Activated T-cell treated with anti-CD3 and anti-CD28 coated beads for 24 hours (primary cell): ENCODE measurements at places on chromosomes 1 and 21.

DNA sequence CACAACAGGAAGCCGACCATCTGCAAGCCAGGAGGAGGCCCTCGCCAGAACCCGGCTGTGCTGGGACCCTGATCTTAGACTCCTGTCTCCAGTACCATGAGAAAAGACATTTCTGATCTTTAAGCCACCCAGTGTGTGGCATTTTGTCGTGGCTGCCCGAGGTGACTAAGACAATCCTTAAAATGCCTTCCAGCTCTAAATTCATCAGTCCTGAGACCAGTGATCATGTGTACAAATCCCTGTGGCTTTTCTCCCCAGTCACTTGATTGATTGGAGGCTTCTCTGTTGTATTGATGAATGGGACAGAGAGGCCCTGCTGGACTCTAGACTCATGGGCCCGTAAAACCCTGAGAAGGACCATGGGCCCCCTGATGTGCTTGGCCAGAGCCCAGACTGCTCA, 36.1 kb downstream of the B3GALT5 start:
- DNase-seq: no peak

DNA sequence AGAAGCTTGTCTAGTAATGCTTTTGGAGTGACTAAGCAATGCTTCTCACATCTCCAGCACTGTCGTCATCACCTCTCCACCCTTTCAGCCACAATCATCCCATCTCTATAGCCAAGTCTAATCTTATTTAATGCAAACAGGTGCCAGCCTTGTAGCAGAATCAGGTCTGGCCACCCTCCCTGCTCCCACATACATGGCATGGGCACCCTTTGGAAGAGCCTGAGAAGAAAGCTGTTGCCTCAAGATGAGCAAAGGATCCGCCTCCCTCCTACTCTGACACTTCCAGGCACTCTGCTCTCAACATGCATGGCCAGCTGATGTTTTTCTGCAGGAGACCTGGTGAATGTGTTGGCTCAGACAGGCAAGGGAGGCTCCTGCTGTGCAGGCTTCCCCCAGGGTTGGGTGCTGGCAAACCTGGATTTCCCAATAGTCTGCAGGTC, 113.1 kb upstream of the GRIK3 start:
- no peak for DNase-seq

DNA sequence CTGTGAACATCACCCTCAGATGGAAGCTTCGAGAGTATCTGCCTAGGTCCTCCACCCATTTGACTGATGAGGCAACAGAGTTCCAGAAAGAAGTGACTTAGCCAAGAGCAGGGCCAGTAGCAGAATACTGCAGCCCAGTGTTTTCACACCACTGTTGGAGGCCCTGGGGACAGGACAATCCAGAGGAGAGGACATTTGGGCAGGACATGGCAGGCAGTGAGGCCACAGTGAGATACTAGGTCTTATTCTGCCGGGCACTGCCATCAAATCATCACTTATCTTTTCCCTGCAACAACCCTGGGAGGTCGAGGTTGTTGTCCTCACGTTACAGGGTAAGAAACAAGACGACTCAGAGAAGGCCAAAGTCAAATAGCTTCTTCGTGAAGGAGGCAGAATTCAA, 5.5 kb upstream of the FOXO6 start:
- no peak for DNase-seq

DNA sequence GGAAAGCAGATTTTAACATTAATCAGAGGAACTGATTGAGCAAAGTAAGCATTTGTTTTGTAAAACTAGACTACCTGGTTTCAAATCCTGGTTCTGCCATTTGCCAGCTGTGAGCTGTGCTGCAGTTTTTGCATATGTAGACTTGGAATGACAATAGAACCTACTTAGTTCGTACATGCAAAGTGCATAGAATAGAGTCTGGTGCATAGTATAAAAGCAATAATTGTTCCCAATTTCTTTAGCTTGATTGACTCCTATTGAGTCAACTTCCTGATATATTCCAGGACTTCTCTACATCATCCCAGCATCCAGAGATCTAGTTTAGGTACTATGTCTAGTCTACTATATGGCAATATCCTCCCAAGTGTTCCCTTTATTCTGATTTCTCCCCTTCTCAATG, 144.4 kb upstream of the FGGY start:
- DNase-seq: no peak

GRCh38 chr21:33875026-33875695, 40.4 kb downstream of the ATP5PO start:
- no peak for DNase-seq

DNA sequence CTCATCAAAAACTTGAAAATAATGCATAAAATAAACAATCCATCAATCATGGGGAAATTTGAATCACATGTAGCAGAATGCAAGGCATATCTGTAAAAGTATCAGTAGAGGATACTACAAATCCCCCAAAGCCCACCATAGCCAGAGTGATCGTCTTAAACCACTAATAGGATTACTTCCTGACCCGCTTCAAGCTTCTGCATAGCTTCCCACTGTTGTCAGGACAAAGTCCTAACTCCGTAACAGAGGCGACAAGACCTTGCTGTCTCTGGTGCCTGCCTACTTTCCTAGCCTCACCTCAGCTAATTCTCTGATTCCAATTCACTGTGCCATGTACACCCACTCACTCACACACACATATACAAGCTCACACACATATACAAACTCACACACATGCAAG, 161.2 kb upstream of the NFIA start:
- DNase-seq: no peak

GRCh38 chr1:225926551-225927113, 2.6 kb upstream of the PYCR2 start:
- DNase-seq: no peak

DNA sequence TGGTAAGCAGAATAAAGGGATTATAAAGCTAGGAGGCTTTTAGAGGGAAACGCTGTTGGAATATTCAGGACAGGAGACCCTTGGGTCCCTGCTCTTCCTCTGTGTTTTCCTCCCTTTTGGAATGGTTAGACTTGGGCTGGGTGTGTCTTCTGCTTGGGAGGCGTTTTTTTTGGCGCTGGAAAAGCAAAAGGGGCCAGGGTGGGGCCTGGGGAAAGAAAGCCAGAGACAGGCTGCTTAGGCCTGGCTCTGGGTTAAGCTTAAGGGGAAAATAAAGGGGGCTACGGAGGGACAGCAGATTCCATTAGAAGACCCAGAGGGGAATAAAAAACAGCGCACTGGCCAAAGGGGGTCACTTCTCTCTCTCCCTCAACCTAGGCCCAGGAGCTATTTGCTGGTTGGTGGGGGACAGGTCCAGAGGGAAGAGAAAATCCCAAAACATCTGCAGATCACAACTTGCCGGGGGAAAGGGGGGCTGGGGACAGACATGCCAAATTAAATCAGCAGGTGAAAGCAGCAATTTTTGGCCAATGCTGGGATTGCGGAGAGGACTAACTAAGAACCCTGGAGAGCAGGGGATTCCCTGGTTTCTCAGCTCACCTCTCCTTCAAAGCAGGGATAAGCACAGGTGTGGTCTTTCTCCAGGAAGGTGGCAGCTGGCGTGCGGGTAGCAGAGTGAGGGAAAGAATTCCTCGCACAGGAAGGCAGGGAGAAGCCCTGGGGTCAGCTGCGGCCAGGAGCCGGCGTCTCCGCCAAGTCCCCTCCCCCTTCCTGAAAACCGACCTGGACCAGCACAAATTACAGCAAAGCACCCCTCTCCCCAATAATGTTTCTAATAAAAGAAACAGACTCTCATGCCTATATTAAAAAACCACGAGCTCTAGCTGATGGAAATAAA, 82.2 kb upstream of the AK4 start:
- no peak for DNase-seq

GRCh38 chr1:114482585-114482984, 28.4 kb downstream of the TRIM33 start:
- no peak for DNase-seq

- DNase-seq: no peak
Measured at GRCh38 chr1:168321945-168322344, 41.3 kb downstream of the TBX19 start.

- no peak for DNase-seq
Measured at GRCh38 chr1:28139025-28139712, 37.3 kb downstream of the PTAFR start.

DNA sequence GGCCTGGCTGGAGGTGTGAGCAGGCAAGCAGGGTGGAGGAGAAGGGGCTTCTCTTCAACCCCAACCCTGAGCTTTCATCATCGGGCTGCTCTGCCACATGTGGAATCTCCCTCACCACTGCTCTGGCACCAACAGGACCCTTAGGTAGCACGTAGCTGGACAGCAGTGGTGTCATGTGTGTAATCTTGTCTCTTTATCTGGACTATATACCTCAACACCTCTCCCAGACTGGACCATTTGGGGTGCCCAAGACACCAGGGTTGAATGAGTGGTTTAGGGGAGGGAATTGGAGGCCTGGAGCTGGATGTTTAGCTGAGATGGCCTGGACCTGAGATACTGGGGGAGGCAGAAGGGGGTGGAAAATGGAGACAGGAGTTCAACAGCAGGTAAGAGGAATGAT, 63.0 kb downstream of the UBE2T start:
- DNase-seq: no peak

DNA sequence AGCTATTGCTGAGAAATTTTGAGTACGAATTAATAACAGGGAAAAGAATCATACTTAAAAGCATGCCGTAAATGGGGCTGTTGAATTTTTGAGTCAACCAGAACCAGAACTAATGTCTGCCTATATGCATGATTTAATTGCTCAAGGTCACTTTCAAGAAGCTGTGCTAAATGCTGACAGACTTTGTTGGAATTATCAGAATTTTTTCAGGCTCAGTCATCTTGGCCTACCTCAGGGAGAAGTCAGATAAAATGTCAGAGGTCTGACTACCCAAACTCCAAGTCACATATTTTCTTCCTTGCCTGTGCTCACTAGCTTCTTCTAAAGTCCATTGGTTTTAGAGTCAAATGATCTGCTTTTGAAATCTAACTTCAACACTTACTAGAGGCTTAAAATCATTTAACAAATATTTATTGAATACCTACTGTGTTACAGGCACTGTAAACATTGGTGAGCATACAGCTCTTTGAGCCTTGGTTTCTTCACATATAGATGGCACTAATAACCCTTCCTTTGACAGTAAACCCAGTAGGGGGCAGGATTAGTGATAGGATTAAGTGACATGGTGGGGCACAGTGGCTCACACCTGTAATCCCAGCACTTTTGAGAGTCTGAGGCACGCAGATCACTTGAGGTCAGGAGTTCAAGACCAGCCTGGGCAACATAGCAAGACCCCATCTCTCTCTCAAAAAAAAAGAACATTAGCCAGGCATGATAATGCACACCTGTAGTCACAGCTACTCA, 121.2 kb upstream of the SLC44A3 start:
- DNase-seq: no peak

DNA sequence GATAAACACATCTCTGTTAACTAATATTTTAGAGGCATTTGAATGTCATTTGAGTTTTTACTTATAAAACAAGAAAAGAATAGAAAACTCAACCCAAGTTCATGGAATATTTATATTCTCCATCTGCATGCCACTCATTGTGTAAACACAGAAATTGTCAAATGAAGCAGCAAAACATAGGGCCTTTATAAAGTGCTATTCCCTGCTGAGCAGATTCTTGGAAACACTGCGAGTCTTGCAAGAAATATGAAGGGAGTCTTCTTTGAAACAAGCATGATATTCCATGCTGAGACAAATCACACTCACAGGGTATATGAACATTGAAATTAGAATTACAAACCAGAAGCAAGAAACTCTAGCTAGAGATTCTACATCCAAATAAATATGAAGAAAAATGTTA, 655.8 kb downstream of the BRINP3 start:
- no peak for DNase-seq

- DNase-seq: no peak
Measured at GRCh38 chr1:98660940-98661543, 479 bp upstream of the SNX7 start.

DNA sequence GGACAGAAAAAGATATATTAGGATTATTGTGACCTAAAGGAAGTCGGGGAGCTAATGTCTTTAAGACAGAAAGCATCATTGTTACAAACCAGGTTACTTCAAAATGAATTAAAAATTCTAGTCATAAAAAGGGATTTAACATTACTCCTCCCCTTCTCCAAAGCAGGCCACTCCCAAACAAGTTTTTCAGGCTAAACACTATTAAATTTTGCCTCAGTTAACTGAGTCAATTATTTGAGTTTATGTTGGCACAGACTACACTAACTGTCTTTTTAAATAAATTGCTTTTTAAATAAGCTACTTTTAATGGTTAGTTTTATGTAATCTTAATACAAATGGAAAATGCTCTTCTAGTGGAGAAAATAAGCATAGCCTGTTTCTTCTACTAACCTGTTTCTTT, 395.0 kb upstream of the DUSP10 start:
- DNase-seq: no peak

DNA sequence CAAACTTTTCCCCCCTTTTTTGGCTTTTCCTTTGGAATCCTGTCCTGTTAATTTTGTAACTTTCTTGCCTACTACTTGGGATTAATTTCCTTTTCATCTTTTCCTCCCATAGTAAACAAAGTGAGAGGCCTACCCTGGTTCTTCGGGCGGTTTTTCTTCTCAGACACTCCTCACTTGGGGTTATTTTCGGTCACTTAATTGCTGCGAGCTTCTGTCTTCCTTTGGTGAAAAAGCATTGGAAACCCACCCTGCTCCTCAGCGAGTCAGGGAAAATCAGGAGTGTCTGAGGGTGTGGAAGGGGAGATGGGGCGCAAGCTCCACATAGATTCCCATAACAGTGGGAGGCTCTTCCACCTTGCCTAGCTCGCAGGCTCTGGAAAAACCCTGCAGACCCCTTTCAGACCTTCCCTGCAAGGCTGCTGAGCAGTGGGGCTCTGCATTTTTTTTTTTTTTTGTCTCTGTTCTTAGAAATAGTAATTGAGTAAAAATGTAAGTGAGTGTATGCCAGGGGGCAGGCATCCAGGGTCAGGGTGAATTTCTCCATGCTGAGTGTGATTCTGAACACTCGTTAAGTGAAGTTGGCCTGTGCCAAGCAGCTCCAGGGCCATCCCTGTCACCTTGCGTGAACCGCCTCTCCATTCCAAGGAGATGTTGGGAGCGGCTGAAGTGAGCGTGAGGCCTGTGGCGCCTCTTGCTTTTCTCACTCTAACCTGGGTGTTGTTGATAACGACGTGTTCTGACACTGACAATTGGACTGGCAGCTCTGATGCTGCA, 20.3 kb downstream of the TGFB2 start:
- DNase-seq: no peak

GRCh38 chr1:21192871-21193270, 16.2 kb upstream of the EIF4G3 start:
- no peak for DNase-seq

GRCh38 chr1:27993241-27993640, 33.5 kb downstream of the XKR8 start:
- no peak for DNase-seq

- DNase-seq: no peak
Measured at GRCh38 chr1:27519331-27520258, 29.6 kb upstream of the WASF2 start.

GRCh38 chr1:46274225-46275029, 26.9 kb downstream of the RAD54L start:
- DNase-seq: no peak

- DNase-seq: no peak
Measured at GRCh38 chr1:116664978-116665371, 2.6 kb downstream of the IGSF3 start.
